GM23248 (cell line): ENCODE measurements at places on chromosomes 3 and 15.

DNA sequence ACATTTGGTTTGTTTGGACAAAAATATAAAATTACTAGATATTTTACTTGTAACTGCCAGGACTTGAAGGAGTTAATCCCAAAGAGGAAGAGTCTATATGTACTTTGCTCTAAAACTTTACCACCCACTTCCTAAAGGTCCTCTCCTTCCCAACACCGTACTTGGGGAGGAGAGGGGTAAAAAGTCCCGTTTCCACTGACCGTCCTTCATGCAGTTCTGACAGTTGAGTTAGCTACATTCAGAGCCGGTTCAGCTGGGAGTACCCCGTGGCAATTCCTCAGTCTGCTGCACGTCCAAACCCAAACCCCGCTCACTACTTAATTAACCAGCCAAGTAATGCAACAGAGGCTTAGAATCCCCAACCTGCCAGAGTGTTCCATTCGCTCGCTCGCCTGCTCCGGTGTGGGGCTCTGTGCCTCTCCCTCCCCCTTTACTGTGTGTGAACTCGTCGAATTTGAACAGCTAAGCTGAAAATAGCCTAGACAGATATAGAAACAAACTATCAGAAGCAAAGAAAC is 519.7 kb downstream of the FOXP1 start:
- H3K4me3 ChIP-seq = peak overlapping the region; percentile 90
- DNase-seq = peak; percentile 54
- H3K27ac ChIP-seq = peak overlapping the region; percentile 84
- no peaks in the 10 kb centered on the region for H3K36me3 ChIP-seq
- H3K4me1 ChIP-seq = peaks cover 47% of the 10 kb centered on the region

GRCh38 chr15:52295421-52296001 is at the start of gene MYO5C:
TSS of gene MYO5C (minus strand) at chr15:52295804. CDS start at chr15:52295636, 168 bp downstream.
- H3K27me3 ChIP-seq = peaks cover 32% of the 10 kb centered on the region
- H3K4me3 ChIP-seq = peak within 1 kb of the TSS; percentile 50
- H3K4me1 ChIP-seq = no peaks in the 10 kb centered on the region
- no peaks in the 10 kb centered on the region for H3K36me3 ChIP-seq
- peak; percentile 16 for DNase-seq

- peak; percentile 12 for DNase-seq
- no peaks in the 10 kb centered on the region for H3K4me1 ChIP-seq
- H3K36me3 ChIP-seq = no peaks in the 10 kb centered on the region
Measured at GRCh38 chr3:89690646-89691045, 583.2 kb downstream of the EPHA3 start.

DNA sequence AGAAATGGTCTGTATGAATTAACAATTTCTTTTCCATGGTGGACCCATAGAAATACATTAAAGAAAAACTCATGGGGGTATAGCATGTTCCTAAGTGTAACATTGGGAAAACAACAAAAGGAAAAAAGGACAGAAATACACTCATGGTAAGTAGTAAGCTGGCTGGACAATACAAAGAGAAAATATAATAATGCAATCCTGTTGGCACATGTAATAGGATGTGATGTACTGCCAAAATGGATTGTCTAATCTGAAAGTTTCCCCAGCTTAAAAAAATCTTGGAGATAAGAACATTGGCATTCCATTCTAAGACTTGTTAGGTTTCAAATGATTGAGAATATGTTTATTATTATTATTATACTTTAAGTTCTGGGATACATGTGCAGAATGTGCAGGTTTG is 128.1 kb downstream of the MBNL1 start:
- H3K36me3 ChIP-seq = peaks cover 10% of the 10 kb centered on the region
- H3K4me3 ChIP-seq = no peak overlapping the region
- peaks cover 56% of the 10 kb centered on the region for H3K4me1 ChIP-seq

GRCh38 chr3:126746395-126747177 is 42.5 kb downstream of the CHCHD6 start:
- H3K4me1 ChIP-seq = no peaks in the 10 kb centered on the region
- no peaks in the 10 kb centered on the region for H3K36me3 ChIP-seq
- H3K4me3 ChIP-seq = no peak overlapping the region
- no peak overlapping the region for H3K27ac ChIP-seq
- DNase-seq = peak; percentile 10
- no peaks in the 10 kb centered on the region for H3K27me3 ChIP-seq

GRCh38 chr3:14801668-14802380 is 16.9 kb upstream of the FGD5 start:
- no peak overlapping the region for H3K27ac ChIP-seq
- H3K4me3 ChIP-seq = no peak overlapping the region
- H3K36me3 ChIP-seq = no peaks in the 10 kb centered on the region
- no peak for DNase-seq

GRCh38 chr3:50599716-50600118 is 11.9 kb downstream of the CISH start:
- H3K27me3 ChIP-seq = no peaks in the 10 kb centered on the region
- no peaks in the 10 kb centered on the region for H3K36me3 ChIP-seq
- no peak overlapping the region for H3K4me3 ChIP-seq
- peaks cover 19% of the 10 kb centered on the region for H3K4me1 ChIP-seq
- no peak overlapping the region for H3K27ac ChIP-seq
- DNase-seq = peak; percentile 35

DNA sequence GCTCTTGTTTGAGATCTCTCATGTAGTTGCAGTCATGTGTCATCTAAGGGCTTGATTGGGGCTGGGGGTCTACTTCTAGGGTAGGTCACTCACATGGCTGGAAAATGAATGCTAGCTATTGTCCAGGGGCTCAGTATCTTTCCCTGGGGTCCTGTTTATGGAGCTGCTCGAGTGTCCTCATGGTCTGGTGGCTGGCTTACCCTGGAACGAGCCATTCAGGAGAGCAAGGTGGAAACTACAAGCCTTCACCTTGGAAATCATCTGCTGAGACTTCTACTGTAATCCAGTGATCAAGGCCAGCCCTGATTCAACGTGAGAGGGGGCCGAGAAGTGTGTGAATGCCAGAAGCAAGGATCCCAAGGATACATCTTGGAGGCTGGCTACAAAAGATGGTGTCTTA is 16.2 kb upstream of the RHCG start:
- no peaks in the 10 kb centered on the region for H3K36me3 ChIP-seq
- no peak overlapping the region for H3K27ac ChIP-seq
- DNase-seq = no peak
- no peaks in the 10 kb centered on the region for H3K4me1 ChIP-seq
- peaks cover 63% of the 10 kb centered on the region for H3K27me3 ChIP-seq

DNA sequence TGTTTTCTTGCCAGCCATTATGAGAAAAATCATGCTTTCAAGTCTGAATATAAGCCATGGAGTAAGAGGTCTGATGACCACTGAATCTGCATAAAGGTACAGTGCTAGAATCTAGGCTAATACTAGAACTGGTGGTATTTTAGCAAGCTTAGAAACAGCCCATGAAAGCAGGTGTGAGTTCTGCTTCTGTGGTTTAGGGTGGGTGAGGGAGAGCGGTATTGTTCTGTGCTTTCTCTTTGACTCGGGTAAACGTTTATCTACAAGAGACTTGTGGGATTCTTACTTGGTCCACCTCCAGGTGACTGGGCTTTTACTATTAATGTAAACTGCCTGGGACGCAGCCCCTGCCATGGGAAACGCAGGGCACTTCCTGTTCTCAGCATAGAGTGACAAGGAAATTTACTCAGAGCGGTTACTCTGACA is 55.2 kb downstream of the PGPEP1L start:
- no peak overlapping the region for H3K27ac ChIP-seq
- peaks cover 26% of the 10 kb centered on the region; the same call in 1 of the 2 replicates for H3K36me3 ChIP-seq
- DNase-seq = no peak
- H3K4me3 ChIP-seq = no peak overlapping the region
- peaks cover 13% of the 10 kb centered on the region for H3K4me1 ChIP-seq

DNA sequence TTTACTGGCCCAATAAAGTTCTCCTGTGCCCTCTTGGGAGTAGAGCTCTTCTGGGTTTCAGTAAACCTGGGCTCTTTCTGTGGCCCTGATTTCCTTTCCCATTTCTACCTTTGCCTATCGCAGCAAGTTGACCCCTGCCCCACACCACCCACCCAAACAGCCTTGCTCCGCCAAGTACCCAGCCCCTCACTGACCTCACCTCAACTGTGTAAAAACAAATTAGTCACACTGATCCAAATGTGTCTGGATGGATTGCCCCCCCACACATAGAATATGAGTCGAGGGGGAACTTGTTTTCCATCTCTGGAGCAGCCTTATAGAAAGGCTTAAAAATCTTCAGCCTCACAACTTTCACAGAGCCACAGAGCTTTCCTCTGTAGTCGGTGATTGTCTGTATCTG is 28.6 kb upstream of the VEPH1 start:
- H3K27me3 ChIP-seq = no peaks in the 10 kb centered on the region
- H3K36me3 ChIP-seq = no peaks in the 10 kb centered on the region
- peak overlapping the region; percentile 70 for H3K4me3 ChIP-seq
- peaks cover 70% of the 10 kb centered on the region for H3K4me1 ChIP-seq
- DNase-seq = peak; percentile 37
- peak overlapping the region; percentile 83 for H3K27ac ChIP-seq

DNA sequence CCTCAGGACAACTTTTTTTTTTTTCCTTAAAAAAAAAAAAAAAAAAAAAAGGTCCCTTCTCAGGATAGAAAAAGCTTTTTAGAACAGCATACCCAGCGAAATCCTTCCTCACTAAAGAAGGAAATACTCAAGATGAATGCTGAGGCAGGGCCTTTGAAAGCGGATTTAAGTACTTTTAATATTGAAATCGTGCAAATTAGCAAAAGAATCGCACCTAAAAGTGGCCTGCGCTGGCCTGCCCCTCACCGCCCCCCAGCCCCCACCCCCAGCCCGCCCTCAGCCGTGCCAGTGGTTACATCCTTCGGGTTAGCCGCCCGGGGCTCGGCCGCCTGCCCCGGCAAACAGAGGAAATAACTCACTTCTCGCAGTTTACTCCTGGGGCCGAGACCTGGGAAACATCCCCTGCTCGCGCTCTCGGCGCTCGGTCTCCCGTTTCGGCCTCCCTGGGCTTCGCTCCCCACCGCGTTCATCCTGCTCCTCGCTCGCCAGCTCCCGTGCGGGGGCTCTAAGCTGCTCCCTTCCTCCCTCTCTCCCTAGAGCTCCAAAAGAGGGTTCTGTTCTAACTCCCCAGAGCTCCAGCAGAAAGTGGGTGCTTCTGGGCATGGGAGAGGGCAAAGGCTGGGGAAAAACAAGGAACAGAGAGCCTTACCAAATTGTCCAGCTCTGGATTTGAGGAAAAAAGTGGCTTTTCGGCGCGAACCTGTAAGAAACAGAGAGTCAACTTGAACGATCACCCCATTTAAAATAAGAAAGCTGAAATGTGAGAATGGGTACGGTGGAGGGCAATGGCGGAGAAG is 5.2 kb downstream of the MEIS2 start:
- H3K27me3 ChIP-seq = no peaks in the 10 kb centered on the region
- H3K4me1 ChIP-seq = peaks cover 44% of the 10 kb centered on the region
- H3K4me3 ChIP-seq = peak overlapping the region; percentile 95
- H3K36me3 ChIP-seq = peaks cover 32% of the 10 kb centered on the region
- peak overlapping the region; percentile 71 for H3K27ac ChIP-seq
- DNase-seq = no peak

GRCh38 chr15:90062023-90062442 is 40.2 kb downstream of the IDH2 start:
- H3K4me1 ChIP-seq = no peaks in the 10 kb centered on the region
- no peak overlapping the region for H3K4me3 ChIP-seq
- no peaks in the 10 kb centered on the region for H3K27me3 ChIP-seq
- H3K27ac ChIP-seq = no peak overlapping the region
- no peak for DNase-seq
- no peaks in the 10 kb centered on the region for H3K36me3 ChIP-seq

- no peak overlapping the region for H3K4me3 ChIP-seq
- no peaks in the 10 kb centered on the region for H3K36me3 ChIP-seq
- peaks cover 25% of the 10 kb centered on the region for H3K4me1 ChIP-seq
- no peak overlapping the region for H3K27ac ChIP-seq
Measured at GRCh38 chr3:14429237-14429636, 26.8 kb downstream of the SLC6A6 start.

DNA sequence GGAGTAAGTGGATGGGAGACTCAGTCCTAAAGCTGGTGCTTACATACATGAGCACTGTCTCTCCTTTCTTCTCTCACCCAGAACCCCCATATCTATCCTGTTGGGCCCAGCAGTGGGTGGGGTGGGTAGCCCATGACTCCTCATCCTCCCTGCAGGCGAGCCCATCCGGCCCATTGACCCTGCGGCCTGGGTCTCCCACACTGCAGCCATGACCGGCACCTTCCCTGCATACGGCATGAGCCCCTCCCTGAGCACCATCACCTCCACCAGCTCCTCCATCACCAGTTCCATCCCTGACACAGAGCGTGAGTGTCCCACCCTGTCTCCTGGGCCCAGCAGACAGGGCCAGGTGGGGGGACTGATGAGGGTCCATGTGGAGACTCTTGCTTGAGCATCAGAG is 8.0 kb upstream of the AP2M1 start:
- no peaks in the 10 kb centered on the region for H3K27me3 ChIP-seq
- 0 out of 2 replicates have a peak overlapping the region, but pooled peaks have one; percentile 91 for H3K27ac ChIP-seq
- H3K36me3 ChIP-seq = peaks cover 33% of the 10 kb centered on the region
- peaks cover 41% of the 10 kb centered on the region for H3K4me1 ChIP-seq

DNA sequence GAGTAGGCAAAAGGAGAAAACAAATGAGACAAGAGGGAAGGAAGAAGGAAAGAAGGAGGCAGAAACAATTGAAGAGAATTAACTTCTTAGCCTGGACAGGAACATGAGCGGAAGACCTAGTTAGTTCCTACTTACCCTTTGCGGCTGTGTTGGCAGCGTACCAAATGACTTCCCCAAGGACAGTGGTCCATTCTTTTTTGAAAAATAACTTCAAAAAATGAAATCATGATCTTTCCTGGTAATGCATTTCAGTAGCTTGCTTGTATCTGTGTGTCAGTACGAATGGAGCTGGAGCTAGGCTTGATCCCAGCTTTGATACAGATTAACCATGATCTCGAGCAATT is 41.5 kb upstream of the CFAP161 start:
- H3K4me1 ChIP-seq = peaks cover 13% of the 10 kb centered on the region
- H3K27ac ChIP-seq = peak overlapping the region; percentile 88

GRCh38 chr3:67381667-67382272 is 272.6 kb downstream of the SUCLG2 start:
- H3K36me3 ChIP-seq = no peaks in the 10 kb centered on the region
- H3K4me1 ChIP-seq = no peaks in the 10 kb centered on the region
- no peaks in the 10 kb centered on the region for H3K27me3 ChIP-seq
- H3K27ac ChIP-seq = no peak overlapping the region
- DNase-seq = peak; percentile 53

GRCh38 chr3:38127611-38128302 is 9.2 kb downstream of the ACAA1 start:
- no peak for DNase-seq
- peaks cover 18% of the 10 kb centered on the region; the same call in 1 of the 2 replicates for H3K36me3 ChIP-seq
- H3K27ac ChIP-seq = no peak overlapping the region
- H3K4me3 ChIP-seq = no peak overlapping the region
- no peaks in the 10 kb centered on the region for H3K4me1 ChIP-seq

DNA sequence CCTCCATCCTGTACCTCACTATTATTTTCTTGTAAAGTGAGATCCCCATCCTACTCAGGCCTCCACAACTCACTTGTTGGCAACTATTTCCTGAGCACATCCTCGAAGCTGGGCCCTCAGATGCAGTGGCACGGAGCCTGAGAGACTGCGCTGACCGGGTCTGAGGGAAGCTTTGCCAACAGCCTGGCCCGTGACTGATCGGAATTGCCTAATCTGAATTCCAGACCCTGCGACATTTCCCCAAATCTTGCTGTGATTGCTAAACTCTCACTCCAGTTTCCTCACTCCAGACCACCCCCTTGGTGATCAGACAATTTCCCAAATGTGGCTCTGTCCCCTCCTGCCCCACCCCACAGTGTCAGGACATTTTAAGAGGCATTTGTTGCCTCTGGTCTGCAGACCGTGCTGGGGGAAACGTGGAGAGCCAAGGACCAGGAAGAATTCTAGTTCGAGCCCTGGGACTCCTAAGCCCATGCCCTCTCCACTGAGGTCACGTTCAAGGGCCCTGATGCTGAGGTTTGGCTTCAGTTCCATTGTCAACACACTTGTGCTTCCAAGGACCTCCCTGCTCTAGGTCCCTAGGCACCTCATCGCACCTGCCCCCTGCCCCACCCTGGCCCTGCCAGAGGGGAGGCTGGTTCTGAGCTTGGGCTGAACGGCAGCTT is 22.8 kb downstream of the KLHL25 start:
- H3K4me3 ChIP-seq = no peak overlapping the region
- DNase-seq = peak; percentile 76
- H3K27me3 ChIP-seq = no peaks in the 10 kb centered on the region
